Cardiac muscle cell (in vitro differentiated cells and primary cell): ENCODE measurements at places on chromosomes 12 and 14. TPM values are rescaled to one million over a fixed set of nuclear protein-coding genes. Genes with fewer than 3 reads are reported as not detected.

- H3K4me1 ChIP-seq: peaks cover 10% of the 10 kb centered on the region
- peaks cover 100% of the 10 kb centered on the region for H3K27me3 ChIP-seq
- no peak overlapping the region for H3K27ac ChIP-seq
- H3K4me3 ChIP-seq: no peak overlapping the region
- no peaks in the 10 kb centered on the region for H3K36me3 ChIP-seq
Observed at GRCh38 chr14:28762303-28762954, 4.2 kb upstream of the FOXG1 start.

DNA sequence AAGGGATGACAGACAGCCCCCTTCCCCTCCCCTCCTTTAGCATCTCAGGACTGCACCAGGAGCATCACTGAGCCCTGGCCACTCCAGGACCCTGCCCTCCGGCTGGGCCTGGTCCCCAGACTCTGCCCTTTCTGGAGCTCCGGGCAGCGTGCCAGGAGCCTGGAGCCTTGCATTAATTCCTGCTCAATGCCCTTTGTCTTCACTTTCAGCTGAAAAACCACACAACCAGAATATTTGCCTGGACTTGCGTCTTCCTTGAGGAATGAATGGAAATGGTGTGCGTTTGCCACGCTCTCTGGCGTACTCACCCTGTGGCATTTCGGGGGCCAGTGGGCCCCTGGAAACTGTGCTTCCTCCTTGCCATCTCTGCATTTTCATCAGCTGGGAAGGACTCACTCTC lies 8.5 kb upstream of the RFLNA start:
- H3K4me3 ChIP-seq: no peak overlapping the region
- no peak overlapping the region for H3K27ac ChIP-seq
- H3K4me1 ChIP-seq: peaks cover 13% of the 10 kb centered on the region
- H3K27me3 ChIP-seq: no peaks in the 10 kb centered on the region
- no peak for DNase-seq

NXPH4 gene
- total RNA-seq: 0.80 and 1.1 TPM in 2 replicates

TSPAN11 gene
- total RNA-seq: 19.4 and 26.1 TPM in 2 replicates

USP5 gene
- total RNA-seq: 145 and 150 TPM in 2 replicates
